ENCODE measurements at places on chromosomes 3 and 15. TPM values are rescaled to one million over a fixed set of nuclear protein-coding genes. Genes with fewer than 3 reads are reported as not detected.
A peak's percentile ranks its signal among the peaks of the same experiment; 100 is the strongest.

GRCh38 chr3:88267441-88267840 lies 117.7 kb downstream of the C3orf38 start:
- H3K36me3 ChIP-seq: no peaks in the 10 kb centered on the region
- H3K27ac ChIP-seq: no peak overlapping the region
- no peak for DNase-seq
- no peak overlapping the region for H3K4me3 ChIP-seq

DNA sequence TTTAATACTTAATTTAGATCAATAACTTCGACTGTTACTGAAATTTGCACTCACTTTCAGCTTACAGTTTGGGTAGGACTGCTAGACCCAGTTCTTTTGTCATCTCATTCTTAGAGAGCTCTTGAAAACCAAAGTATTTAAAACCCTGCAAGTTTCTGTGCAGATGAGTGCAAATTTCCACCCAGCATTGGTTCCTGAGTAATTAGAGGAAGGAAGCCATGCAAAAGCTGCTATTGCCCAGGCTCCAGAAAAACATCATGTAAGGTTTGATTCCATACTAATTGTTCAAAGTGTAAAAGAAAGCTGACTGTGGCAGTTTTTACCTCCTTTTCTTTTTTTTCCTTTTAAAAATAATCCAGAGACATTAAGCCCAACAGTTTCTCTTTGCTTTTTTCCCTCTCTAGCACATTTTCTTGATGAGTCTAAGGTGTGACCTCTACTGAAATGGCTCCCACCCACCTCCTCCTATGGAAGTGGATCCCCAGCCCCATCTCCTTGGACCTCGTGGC lies 30.3 kb downstream of the ABHD2 start:
- H3K27me3 ChIP-seq: no peaks in the 10 kb centered on the region
- no peak for DNase-seq
- H3K4me3 ChIP-seq: no peak overlapping the region
- no peaks in the 10 kb centered on the region for H3K4me1 ChIP-seq
- no peak overlapping the region for H3K27ac ChIP-seq
- peaks cover 38% of the 10 kb centered on the region for H3K36me3 ChIP-seq

DNA sequence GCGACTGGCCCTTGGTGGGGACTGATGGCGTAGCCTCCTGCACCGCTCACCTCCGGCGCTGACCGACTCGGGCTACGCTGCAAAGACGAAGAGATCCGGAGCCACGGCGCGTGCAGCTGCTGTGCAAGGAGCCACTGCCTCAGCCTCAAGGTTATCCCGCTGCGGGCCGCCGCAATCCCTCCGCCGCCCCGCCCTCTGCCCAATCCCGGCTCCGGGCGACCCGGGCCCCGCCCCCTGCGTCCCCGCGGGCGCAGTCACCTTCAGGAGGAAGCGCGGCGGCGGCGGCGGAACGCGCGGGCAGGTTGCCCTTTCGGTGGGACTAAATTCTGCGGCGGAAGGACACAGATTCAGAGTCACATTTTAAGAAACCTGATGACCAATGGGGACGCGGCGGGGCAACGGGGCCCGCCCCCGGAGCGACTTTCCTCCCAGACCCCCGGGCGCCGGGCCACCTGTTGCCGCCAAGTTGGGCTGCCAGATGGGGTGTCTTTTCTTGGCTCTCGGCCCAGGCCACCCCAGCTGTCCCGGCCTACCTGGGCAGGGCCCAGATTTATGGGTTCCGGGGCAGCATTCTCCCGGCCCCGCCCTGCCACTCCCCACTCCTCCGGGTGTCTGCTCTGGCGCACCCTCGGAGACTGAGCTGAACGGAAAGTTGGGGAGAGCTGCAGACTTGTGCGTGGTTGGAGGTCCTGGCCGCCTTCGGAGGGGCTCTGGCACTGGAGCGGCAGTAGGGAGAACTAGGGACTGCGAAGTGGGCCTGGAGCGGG lies at the start of gene PKM:
Gene PKM (minus strand): TSS at position 125 of the 767 bp plus-strand sequence. CDS start 12,093 bp downstream, outside the sequence.
- H3K36me3 ChIP-seq: peaks cover 22% of the 10 kb centered on the region
- peak within 1 kb of the TSS; percentile 88 for H3K4me3 ChIP-seq
- peaks cover 33% of the 10 kb centered on the region for H3K4me1 ChIP-seq
- H3K27me3 ChIP-seq: no peaks in the 10 kb centered on the region
- peak; percentile 97 for DNase-seq

GRCh38 chr3:119195911-119196310 lies 22.5 kb downstream of the UPK1B start:
- H3K27ac ChIP-seq: no peak overlapping the region
- H3K4me1 ChIP-seq: no peaks in the 10 kb centered on the region
- DNase-seq: no peak
- peaks cover 12% of the 10 kb centered on the region for H3K27me3 ChIP-seq
- no peaks in the 10 kb centered on the region for H3K36me3 ChIP-seq

GRCh38 chr15:68410466-68411342 lies 21.3 kb downstream of the ITGA11 start:
- no peak overlapping the region for H3K4me3 ChIP-seq
- H3K4me1 ChIP-seq: peaks cover 3% of the 10 kb centered on the region
- peaks cover 4% of the 10 kb centered on the region for H3K27me3 ChIP-seq
- no peak for DNase-seq
- H3K27ac ChIP-seq: no peak overlapping the region

DNA sequence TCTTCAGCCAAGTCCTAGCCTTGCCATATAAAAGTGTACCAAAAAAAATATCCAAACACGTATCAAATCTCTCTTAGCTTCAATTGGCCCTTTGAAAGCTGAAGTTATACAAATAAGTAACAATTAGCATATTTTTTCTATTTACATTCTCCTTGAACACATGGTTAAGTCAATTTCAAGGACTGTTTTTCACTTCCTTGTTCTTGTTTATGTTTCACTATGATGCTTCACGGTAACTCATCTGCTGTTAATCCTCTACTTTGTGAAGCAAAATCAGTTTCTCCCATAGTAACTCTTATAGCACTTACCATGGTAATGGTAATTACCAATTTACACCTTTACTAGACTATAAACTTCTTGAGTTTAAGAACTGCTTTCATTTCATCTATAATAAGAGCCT lies 10.6 kb upstream of the SPRED1 start:
- DNase-seq: no peak
- H3K4me1 ChIP-seq: no peaks in the 10 kb centered on the region
- no peak overlapping the region for H3K27ac ChIP-seq
- H3K27me3 ChIP-seq: peaks cover 18% of the 10 kb centered on the region
- H3K4me3 ChIP-seq: no peak overlapping the region
- no peaks in the 10 kb centered on the region for H3K36me3 ChIP-seq

GRCh38 chr15:93617443-93617842 lies 528.4 kb upstream of the RGMA start:
- no peak overlapping the region for H3K27ac ChIP-seq
- H3K36me3 ChIP-seq: no peaks in the 10 kb centered on the region
- no peak overlapping the region for H3K4me3 ChIP-seq
- peaks cover 4% of the 10 kb centered on the region for H3K27me3 ChIP-seq
- DNase-seq: no peak

- no peak for DNase-seq
- H3K36me3 ChIP-seq: no peaks in the 10 kb centered on the region
- H3K27ac ChIP-seq: no peak overlapping the region
- peaks cover 36% of the 10 kb centered on the region for H3K27me3 ChIP-seq
These were observed 110.0 kb downstream of the RAB11A start for GRCh38 chr15:65979316-65979715.

DNA sequence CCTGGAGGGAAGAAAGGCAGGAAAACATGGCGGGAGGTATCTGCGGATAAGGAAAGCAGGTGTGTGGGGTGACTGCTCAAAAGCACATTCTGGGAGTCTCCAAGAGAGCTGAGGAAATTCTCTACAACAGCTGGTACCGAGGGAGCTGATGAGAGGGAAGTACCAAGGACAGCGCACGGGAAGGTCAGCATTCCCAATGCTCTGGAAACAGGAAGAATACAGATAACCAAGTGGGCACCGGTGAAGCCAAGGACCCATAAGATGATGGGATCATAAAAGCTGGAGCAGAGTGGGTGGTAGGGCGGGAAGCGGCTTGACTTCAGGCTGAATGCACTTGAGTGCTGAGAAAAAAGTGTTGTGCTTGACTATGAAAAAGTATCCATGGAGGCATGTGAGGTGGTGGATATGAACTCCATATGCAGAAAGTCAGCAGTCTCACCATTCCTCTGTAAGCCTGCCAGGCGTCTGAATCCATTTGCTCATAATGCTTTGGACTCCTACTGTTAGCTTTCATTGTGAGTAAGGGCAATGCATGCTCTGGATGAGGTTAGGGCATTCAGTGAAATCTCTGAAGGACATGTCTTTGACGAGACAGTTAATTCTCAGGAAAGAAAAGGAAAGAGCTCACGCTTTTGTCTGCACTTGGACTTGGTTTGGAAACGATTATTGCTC lies 215.5 kb downstream of the NR1D2 start:
- no peak overlapping the region for H3K4me3 ChIP-seq
- no peaks in the 10 kb centered on the region for H3K36me3 ChIP-seq
- H3K27me3 ChIP-seq: no peaks in the 10 kb centered on the region
- no peak overlapping the region for H3K27ac ChIP-seq

- H3K4me3 ChIP-seq: no peak overlapping the region
- H3K27me3 ChIP-seq: no peaks in the 10 kb centered on the region
- no peaks in the 10 kb centered on the region for H3K36me3 ChIP-seq
These were observed 279.8 kb downstream of the ARPP21 start for GRCh38 chr3:35919160-35919559.

DNA sequence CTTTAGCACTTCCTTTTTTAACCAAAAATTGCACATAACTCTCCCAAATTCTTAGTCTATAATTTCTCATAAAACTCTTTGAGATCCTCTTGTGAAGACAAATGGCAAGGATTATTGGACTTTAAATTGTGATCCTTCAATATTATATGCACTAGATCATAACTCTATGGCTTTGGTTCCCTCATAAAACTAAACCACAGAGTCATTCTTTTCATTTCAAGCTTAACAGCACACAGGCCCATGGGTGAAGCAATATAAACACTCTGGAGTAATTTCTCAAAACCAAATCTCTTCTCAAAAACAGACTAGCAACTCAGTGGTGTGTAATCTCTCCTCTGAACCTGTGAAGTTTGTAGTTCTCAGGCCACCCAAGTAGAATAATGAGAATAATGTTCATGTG lies 171.0 kb upstream of the NECTIN3 start:
- no peak overlapping the region for H3K27ac ChIP-seq
- H3K27me3 ChIP-seq: peaks cover 5% of the 10 kb centered on the region
- no peak for DNase-seq
- H3K4me1 ChIP-seq: no peaks in the 10 kb centered on the region

PDZRN3 gene
- total RNA-seq: not detected

TM6SF1 gene
- total RNA-seq: 18.2 TPM

MKRN3 gene
- 1.5 TPM for total RNA-seq

PP2D1 gene
- total RNA-seq: not detected

TM4SF1 gene
- total RNA-seq: not detected

RPL22L1 gene
- 89.3 TPM for total RNA-seq

Data from activated CD8-positive, alpha-beta T cell treated with anti-CD3 and anti-CD28 coated beads, Interleukin-2, amount 10 ng/mL, durations not matched to agents 7 days and 5 days (primary cell).